ENCODE measurements at places on chromosomes 1 and 21.

DNA sequence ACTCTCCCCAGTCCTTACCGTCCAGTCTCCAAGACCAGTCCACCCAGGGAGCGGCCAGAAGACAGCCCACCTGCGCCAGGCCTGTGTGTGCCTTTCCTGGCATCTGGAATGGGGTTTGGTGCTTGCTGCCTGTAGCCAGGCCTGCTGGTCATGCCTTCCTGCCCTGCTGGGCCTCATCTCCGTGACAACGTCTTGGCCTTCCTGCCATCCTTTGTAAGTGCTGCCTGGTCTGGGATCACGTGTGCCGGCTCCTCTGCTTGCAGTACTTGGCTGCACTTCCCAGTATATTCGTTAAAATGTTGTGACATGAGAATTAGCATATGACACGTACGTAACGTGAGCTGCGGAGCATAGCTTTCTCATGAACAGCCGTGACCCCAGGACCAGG is 145.3 kb upstream of the COL6A1 start:
- DNase-seq, result no peak

DNA sequence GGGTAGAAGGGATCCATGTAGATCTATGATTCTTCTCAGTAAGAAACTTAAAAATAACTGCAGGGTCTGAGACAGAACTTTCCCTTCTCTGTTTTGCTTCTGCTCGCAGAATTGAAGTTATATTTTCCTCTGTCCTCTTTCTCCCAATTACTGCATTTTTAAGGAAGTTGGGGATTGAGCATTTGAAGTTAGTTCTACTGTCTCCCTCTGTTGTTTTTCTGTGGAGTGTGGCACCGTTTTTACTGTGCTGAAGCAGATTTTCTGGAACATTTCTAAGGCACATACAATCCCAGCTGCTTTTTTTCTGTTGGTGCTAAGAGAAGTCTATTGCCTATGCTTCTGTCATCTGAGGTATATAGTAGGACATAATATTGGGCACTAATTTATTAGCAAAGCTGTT is 43.3 kb downstream of the RASAL2 start:
- DNase-seq, result no peak

DNA sequence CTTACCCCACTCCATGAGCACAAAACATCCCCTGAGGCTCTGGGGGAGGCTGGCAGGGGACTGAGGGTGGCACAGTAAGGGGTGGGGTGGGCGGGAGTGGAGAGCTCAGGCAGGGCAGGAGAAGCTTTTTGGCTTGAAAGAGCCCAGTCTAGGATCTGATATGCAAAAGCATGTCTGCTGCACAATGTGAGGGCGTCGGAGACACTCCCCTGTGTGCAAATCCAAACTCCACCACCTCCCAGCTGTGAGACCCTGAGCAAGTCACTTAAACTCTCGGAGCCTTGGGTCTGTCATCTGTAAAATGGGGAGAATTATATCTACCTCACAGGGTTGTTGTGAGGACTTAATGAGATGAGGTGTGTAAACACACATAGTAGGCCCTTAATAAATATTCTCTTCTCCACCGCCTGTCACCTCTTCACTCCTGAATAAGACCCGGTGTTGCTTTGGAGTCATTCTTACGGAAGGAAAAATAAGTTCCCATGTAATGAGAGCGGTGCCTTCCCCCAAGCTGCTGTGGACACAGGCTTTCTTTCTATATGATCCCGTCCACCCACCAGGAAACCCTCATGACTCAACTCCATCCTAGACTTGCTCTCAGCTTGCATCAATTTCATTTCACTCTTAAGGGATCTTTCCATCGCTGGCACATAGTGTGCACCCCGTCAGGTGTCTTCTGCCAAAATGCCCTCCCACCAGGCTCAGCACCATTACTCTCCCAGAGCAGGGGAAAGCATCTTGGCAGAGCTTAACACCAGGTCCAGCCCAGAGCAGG is 12.5 kb downstream of the KCNN3 start:
- DNase-seq, result no peak

- no peak for DNase-seq
Observed at GRCh38 chr1:98034505-98034904, 113.7 kb upstream of the DPYD start.

DNA sequence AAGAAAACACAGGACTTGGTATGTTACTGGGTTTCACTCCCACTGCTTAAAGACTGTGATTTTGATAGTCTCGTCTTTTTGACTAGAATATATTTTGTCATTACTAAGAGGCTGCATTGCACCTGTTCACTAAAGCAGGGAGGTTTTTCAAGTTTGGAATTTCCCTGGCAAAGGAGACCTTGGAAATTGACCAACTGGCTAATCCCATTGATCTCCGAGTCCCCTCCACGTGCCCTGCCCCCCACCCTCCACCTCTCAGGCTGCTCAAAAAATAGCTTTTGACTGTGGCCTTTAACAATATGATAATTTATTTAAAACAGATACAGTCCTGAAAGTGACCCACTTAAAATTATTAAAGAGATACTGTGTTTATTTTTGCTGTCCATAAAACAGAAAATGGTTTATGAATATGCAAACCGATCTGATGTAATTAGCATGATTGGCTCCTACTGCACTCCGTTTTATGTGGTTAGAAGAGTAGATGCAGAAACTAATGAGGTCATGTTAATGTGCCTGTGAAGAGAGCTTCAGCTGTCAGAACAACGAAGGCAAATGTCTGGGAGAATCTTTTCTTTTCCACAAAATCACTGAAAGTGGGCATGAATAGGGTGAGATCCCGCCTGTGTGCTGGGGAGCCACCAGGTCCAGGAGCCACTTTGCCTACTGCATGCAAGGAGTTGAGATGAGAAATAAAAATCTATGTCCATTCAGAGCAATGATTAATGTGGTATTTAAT is 361.5 kb downstream of the RRAGC start:
- DNase-seq, result no peak
